ENCODE measurements at places on chromosomes 6 and 20.

GRCh38 chr6:130041594-130041993, 23.2 kb downstream of the L3MBTL3 start:
- DNase-seq: no peak

- DNase-seq: no peak
Measured at GRCh38 chr6:166398348-166398747, 15.6 kb upstream of the MPC1 start.

DNA sequence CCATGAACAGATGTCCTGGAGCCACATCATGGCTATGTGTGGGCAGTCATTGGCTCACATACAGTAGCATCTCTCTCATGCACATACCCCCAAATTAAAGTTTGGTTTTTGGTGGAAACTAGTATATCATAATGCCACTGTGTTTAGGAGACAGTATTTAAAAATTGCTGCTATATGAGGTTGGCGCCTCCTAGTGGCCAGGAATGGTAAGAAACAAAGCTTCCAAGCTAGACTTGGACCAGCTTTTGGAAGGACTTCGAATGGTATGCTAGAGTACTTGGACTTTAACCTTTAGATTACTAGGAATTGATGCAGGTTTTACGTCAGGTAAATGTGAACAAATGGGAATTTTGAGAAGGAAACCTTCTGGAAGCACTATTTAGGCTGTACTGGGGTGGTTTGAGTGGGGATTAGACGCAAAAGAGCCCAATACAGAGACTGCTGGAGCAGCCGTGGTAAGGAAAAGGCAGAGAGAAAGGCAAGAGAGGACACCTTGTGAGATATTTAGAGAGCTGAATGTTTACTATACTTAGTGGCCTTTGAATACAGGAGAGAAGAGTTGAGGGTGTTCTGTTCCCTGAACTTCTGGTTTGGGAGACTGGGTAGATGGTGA, 23.8 kb downstream of the PRSS35 start:
- peak; percentile 5 for DNase-seq

DNA sequence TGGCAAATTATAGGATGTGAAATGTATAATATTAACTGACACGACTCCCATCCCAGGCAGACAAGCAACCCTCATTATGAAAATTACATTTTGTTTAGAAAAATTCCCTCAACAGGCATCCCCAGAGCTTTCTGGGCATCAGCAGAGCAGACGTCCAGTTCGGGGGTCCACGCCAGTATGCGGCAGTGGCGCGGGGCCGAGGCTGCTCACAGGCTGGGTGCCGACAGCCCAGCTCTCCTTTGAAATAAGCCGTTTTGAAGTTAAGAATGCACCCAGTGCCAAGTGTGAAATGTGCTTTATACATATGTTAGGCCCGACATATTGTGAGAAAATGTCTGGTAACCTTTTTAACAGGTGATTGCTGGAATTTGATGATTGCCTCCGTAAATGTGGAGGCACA, 50.4 kb downstream of the RPP40 start:
- no peak for DNase-seq

DNA sequence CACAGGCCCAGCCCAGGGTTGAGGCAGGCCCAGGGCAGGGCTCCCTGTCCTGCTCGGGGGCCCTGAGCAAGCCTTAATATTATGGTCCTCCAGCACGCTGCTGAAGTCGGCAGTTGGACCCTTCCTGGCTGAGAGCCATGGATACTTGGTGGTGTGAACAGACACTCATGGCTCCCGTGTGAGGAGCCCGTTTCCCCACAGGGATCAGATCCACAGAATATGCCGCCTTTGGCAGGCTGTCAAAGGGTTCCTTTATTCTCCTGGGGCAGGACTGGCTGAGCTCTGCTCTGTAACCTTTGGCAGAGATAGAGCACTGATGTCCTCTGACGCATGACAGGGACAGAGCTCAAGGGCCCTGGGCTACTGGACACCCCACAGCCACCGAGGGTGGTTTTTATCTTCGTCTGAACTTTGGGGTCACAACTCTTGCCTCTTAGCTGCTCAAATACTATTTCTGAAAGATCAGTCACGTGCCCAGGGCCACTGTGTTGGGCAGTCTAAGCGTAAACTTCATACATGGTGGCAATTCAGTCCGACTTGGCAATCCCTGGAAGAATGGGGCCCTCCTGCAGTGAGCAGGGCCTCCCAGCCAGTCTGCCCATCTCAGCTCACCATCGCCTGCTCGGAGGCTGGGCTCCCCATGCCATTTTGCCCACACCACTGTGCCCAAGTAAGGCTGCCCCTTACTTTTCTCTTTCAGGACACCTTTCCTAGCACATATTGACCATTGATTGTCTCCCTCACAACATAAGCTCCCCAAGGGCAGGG, 49.1 kb downstream of the TTI1 start:
- DNase-seq: no peak

- no peak for DNase-seq
Measured at GRCh38 chr20:23637282-23638221, at the start of gene CST3. Gene CST3, minus strand, starts transcription at chr20:23637955. Its CDS starts 93 bp downstream, at chr20:23637862.

- DNase-seq: no peak
Measured at GRCh38 chr20:38210741-38211140, 45.7 kb upstream of the TGM2 start.

GRCh38 chr20:48923149-48923718, 1.7 kb downstream of the ARFGEF2 start:
- no peak for DNase-seq

- DNase-seq: no peak
Measured at GRCh38 chr6:98463038-98464000, 371.1 kb upstream of the POU3F2 start.

DNA sequence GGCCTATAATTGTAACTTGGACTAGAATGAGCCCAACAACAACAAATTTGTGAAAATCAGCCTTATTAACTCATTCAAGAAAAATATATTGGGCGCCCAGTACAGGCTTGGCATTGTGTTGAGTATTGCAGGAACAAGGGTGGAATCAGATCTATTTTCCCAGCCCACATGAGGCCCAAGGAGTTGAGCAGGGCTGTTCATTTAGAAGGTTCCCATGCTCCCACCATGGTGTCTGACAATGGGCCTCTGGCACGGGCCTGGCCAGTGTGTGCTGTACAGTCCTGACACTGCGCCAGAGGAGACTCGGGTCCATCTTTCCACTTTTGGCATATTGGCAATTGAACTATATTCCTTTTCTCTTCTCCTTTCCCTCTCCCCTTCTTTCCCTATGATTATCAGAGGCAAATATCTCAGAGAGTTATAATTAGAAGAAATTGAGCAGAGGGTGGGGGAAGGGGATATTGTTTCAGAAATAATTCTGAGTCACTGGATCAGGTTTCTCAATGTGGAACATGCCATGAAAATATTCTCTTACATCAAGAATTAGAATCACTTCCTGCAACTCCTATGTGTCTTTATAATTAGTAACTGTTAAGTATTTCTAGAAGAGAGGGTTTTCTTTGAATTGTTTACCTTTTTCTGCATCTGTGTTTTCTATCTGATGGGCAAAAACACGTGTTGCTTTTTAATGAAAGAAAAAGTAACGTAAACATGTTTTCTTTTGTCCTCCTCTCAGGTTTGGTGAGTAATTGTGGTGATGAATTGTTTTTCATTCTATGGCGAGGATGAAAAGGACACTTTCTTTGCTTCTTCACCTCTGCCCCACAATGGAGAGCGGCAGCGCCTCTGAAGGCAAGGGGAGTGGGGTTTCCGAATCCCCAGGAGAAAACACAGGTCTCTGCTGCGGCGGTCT, 209.4 kb downstream of the FOXA2 start:
- DNase-seq: no peak

- DNase-seq: no peak
Measured at GRCh38 chr6:107692351-107692750, 131.8 kb downstream of the SCML4 start.

DNA sequence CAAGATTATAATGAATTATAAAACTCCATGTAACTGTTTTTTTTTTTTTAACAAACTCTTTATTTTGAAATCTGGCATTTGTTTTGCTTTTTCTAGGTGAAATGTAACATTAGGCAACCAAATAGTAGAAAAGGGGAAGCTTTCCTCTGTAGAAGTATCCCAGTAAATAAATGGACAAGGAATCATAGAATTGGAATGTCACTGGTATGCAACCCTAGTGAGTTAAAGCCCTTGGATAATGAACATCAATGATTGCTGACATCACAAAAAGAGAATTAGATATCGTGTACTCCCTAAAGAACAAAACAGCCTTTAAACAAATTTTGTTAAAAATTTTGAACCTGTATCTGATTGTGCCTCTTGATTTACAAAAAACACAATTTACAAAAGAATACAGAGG, 93.9 kb upstream of the OGFRL1 start:
- no peak for DNase-seq

- DNase-seq: no peak
Measured at GRCh38 chr20:35904982-35905663, 49.2 kb downstream of the SCAND1 start.

DNA sequence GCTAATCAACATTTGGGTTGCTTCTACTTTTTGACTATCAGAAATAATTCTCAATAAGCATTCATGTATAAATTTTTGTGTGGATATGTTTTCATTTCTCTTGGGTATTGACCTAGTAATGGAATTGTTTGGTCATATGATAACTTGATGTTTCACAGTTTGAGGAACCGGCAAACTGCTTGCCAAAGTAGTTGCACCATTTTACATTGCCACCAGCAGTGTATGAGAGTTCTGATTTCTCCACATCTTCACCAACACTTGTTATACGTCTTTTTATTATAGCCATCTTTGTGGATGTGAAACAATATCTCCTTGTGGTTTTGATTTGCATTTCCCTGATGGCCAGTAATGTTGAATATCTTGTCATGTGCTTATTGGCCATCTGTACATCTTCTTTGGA, 42.6 kb upstream of the TGM2 start:
- no peak for DNase-seq

GRCh38 chr6:112235956-112236355, 18.4 kb downstream of the LAMA4 start:
- DNase-seq: no peak

- DNase-seq: no peak
Measured at GRCh38 chr20:23294166-23294565, 56.4 kb upstream of the NXT1 start.

- no peak for DNase-seq
Measured at GRCh38 chr6:130694606-130695005, 132.6 kb upstream of the SMLR1 start.

GRCh38 chr6:36340618-36341454, 4.1 kb upstream of the BNIP5 start:
- peak; percentile 65 for DNase-seq

- DNase-seq: no peak
Measured at GRCh38 chr6:5287966-5288297, 26.6 kb downstream of the FARS2 start.

GRCh38 chr6:155158030-155158843, 105.6 kb upstream of the CLDN20 start:
- no peak for DNase-seq

GRCh38 chr20:24755411-24755922, 193.6 kb upstream of the CST7 start:
- DNase-seq: no peak

- no peak for DNase-seq
Measured at GRCh38 chr20:44714701-44715498, at the start of gene CCN5. Gene CCN5, plus strand, starts transcription at chr20:44715369. Its CDS starts 22 bp downstream, at chr20:44715391.

GRCh38 chr6:47129129-47129528, 87.0 kb upstream of the ADGRF1 start:
- no peak for DNase-seq

DNA sequence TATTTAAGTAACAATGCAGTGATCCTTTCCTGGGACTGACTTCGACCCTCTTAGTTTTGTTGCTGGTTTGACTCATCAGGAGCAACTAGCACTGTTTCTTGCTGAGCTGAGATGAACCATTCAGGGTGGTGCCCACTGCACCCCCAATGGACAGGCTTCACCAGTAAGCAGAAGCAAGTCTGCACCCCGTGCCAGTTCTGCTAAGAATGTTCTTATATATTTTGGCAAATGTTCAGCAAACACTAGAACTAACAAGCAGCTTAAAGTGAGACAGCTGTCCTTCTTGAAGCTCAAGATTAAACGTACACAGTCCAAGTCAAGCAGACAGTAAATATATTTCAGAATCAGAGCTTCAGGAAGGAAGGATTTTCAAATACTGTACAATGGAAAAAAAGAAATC, 561.3 kb upstream of the CDH4 start:
- no peak for DNase-seq

GRCh38 chr6:14925025-14925698, 320.7 kb upstream of the JARID2 start:
- no peak for DNase-seq

DNA sequence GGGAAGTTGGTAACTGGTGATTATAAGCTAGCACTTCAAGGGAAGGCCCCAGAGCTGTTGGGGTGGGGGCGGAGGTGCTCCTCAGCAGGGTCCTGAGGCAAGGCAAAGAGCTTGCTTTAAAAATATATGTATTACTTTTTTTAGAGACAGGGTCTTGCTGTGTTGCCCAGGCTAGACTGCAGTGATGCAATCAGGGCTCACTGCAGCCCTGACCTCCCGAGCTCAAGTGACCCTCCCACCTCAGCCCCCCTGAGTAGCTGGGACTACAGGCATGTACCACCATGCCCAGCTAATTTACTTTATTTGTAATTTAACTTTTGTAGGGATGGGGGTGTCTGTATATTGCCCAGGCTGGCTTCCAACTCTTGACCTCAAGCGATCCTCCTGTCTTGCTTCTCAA, 87.2 kb downstream of the MYB start:
- no peak for DNase-seq

- no peak for DNase-seq
Measured at GRCh38 chr20:58855506-58856389, 3.2 kb downstream of the GNAS start.

- DNase-seq: no peak
Measured at GRCh38 chr6:108157234-108157980, 8.4 kb upstream of the NR2E1 start.

DNA sequence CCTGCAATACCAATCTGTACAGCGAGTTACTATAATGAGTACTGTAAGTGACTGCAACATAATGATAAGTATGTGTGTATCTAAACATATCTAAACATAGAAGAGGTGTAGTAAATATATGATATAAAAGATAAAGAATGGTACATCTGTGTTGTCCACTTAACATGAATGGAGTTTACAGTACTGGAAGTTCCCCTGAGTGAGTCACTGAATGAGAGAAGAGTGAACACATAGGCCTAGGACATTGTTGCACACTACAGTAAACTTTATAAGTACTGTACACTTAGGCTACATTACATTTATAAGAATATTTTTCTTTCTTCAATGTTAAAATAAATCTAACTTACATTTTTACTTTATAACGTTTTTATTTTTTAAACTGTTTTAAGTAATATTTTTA, 380.4 kb downstream of the MMUT start:
- DNase-seq: no peak

- DNase-seq: no peak
Measured at GRCh38 chr20:17761604-17762003, 61.8 kb downstream of the BANF2 start.

DNA sequence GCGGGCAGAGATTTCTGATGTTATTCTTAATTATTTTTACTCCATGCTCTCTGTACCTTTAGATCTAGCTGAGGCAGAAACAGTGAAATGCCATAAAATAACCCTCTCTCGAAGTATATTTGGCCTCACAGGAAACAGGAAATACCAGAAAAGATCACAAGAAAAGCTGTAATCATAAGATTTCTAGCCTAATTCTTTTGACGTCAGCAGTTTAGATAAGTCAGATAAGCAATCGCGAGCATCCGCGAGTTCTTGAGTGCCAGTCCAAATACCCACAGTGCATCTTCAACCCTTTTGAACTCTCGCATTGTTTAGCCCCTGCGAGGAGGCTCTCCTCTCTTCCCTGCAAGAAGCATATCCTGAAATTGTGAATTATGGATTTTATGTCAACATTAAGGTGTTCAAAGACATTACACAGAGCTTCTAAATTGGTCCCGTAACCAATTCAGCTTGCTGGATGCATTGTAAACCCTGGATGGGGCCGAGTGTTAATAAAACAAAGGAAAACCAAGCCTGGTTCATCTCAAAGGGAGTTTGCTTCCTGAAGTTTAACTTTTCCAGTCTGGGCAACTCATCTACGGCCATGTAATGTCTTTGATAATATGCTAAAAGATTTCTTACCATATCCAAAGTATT, 198.9 kb downstream of the MTFR2 start:
- peak; percentile 5 for DNase-seq
